ENCODE measurements at places on chromosomes 5 and 9.
A peak's percentile ranks its signal among the peaks of the same experiment; 100 is the strongest.

DNA sequence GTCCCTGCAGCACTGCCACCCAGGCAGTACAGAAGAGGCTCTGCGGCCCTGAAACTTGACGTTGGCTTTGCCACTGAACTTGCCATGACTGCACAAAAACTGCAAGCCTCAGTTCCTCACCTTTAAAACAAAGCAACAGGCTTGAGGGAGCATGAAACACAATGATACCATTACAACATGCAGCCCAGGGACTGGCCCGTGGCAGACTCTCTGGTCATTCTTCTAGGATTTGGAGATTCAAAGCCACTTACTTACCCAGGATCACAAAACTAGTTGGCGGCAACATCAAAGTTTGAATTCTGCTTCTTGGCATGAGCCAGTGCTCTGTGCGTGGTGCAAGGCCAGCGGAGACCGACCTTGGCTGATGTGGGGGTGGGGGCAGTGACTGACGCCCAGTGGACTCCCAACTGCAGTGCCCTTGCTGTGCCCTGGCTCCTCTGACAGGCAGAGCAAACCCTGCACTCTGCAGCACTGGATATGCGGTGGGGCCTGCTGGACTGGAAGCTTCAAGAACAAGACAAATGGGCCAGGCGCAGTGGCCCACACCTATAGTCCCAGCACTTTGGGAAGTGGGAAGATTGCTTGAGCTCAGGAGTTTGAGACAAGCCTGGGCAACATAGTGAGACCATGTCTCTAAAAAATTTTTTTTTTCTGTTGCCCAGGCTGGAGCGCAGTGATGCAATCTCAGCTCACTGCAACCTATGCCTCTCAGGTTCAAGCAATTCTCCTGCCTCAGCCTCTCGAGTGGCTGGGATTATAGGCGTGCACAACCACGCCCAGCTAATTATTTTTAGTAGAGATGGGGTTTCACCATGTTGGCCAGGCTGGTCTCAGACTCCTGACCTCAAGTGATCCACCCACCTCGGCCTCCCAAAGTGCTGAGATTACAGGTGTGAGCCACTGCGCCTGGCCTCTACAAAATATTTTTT is 18.9 kb downstream of the SQSTM1 start:
- DNase-seq = no peak

- no peak for DNase-seq
These were observed 8.0 kb downstream of the KLF9 start for GRCh38 chr9:70406434-70406862.

DNA sequence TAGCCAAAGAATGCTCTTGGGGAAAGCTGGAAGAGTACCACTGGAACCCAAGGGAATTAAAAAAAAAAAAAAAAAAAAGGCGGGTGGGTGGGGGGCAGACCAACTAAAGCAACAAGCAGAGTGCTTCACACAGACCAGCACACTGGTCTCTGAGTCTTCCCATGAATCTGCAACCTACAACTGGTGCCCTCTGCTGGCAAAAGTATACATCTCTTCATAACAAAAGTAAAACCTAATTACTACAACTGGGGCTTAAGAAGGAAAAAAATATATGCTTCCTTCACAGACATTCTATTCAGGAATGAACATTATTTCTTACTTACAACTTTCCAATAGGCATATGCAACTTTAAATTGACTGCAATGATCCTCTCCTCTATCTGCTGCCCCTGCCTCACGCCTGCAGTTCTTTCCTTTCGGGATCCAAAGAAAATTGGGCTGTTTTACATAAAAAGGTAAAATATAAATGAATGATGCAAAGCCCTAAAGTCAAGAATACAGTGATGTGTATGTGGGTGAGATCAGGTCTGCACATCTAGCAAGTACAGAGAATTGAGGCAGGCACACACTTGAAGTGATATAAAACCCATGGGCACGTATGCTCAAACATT is 7.2 kb upstream of the KLHL3 start:
- DNase-seq = peak; percentile 87

- DNase-seq = no peak
These were observed 78.5 kb downstream of the KIF4B start for GRCh38 chr5:155091768-155092717.

Data from left lung (tissue), 14 donors.